Activated CD8-positive, alpha-beta memory T cell treated with anti-CD3 and anti-CD28 coated beads for 1 hour (primary cell): ENCODE measurements at places on chromosomes 13 and 19.

DNA sequence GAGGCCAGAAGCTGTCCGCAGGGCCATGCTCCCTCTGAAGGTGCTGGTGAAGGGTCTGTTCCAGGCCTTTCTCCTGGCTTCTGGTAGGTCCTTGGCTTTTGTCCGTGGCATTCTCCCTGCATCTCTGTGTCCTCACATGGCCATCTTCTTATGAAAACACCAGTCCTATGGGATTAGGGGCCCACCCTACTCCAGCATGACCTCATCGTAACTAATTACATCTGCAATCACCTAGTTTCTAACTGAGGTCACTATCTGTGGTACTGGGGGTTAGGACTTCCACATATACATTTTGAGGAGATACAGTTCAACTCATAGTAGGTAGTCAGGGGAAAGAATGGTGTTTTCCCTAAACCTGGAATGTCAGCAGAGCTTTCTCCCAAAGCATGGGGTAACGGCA lies 3.1 kb downstream of the C13orf42 start:
- no peak for DNase-seq

GRCh38 chr13:44362394-44363040 lies 11.1 kb upstream of the SERP2 start:
- DNase-seq, result no peak

DNA sequence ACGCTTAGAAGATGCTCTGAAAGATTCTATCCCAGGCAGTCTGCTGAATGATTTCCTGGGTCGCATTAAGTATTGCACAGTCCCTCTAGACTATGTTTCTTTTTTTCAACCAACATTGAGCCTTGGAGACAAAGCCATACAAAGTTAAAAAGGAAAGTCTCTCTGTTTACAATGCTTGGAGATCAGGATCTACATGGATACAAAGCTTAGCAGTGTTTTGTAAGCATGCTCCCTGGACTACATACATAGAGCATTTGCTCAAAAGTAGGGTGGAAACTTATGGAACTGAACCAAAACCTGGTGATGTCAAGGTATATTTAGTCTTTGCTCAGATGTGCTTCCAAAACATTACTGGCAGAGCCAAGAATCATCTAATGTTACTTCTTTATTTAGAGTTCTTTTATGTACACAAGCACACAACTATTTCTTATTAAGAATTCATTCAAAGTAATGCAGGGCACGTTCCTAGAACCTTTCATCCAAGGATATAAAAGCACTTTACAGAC lies 241.2 kb downstream of the ABCC4 start:
- no peak for DNase-seq

GRCh38 chr13:44974056-44974793 lies 15.0 kb downstream of the NUFIP1 start:
- no peak for DNase-seq

DNA sequence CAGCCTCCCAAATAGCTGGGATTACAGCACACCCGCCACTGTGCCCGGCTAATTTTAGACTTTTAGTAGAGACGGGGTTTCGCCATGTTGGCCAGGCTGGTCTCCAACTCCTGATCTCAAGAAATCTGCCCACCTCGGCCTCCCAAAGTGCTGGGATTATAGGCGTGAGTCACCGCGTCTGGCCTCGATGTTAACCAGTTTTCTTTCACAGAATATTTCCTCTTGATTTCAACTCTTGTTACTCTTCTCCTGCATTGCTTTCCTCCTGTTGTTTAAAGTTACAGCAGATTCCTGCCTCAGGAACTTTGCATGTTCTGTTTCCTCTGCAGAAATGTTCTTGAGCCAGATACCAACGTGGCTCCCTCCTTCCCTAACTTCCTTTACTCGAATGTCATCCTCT lies 3.7 kb upstream of the PEX11G start:
- no peak for DNase-seq

DNA sequence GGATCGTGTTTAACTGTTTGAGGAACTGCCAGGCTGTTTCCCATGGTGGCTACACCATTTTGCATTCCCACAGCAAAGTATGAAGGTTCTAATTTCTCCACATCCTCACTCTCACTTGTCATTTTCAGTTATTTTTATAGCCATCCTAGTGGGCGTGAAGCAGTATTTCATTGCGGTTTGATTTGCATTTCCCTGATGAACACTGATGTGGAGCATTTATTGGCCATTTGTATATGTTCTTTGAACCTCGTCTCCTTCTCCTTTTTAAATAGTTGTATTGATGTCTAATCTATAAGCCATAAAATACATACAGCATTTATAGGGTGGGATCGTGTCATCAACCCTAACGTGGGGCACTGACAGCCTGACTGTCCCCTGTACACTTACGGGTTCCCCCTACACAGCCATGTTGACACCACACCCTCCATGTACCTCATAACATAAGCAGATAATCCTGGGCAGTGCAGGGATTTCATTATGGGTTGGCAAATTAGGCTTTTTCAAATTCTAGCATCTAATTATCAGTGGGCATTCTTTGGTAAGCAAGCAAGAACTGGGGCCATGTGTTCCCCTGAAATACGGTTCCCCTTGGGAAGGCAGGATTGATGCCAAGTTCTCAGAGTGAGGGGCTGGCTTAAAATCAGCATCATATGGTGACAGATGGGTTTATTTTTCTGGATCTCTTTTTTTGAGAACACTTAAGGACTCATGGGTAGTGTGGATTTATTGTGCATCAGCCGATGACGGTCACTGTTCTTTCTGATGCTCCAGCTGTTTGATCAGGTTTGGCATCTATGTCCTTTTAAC lies 11.6 kb upstream of the ZBTB45 start:
- no peak for DNase-seq

DNA sequence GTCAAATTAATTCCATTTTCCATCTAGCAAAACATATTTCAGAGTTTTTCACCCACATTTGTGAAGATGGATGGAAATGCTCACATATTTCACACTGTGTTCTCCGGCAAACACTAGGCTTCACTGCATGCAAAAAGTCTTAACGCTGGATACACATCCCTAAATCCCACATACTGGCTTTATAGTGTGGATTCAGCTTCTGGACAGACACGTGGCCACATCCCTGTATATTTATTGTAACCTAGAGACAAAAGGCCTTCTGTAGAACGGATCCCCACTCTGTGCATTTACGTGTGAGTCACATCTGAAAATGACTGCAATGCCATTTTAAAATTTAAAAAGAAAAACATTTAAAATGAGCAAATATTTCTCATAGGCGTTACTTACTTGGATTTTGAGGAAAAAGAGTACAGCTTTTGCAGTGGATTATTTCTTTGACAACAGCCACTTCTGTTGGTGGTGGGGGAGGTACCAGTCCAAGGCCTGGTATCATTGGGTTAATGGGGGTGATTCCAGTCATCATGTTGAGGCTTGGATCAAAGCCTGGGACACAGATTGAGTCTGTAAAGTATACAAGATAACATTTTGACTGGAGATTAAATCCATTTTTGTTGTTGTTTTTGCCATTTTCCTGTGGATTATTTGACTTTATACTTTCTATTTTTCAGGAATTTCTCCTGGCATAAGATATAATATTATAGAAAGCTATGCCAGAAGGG lies 337.7 kb downstream of the DNAJC15 start:
- no peak for DNase-seq
